Activated CD8-positive, alpha-beta memory T cell treated with anti-CD3 and anti-CD28 coated beads for 4 hours (primary cell): ENCODE measurements at places on chromosomes 12 and 14.

DNA sequence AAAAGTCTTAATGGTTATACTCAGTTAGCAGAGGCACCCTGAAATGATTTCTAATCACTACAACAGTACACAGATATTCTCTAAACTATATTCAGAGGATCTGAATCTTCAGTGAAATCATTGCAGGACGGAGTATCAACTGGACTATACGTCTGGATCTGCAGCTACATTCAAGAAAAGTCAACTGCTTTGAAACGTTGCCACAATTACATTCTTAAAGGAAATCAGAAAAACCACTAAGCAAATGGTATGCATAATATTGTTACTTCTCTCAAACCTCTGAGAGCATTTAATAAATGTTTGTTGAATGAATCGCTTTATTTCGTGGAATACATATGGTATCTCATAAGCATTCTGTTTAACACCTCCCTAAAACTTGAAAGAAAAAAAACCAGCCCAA, 67.4 kb downstream of the MED13L start:
- no peak for DNase-seq

DNA sequence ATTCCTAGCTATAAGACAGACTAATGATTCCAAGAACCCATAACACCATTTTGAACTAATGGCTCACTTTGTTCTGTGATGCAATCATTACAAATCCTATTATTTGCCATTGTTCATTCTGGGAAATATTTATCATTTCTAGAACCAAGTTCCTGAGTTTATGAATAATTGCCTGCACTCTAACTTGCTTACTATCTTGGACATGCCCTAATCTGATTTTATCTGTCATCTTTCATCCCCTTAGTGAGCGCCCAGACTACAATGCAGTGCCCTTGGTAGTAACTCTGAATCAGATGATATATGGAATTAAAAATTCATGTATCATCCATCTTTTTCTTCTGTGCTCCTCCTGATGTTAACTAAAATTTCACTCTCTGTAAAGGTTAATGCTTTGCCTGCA, 703.1 kb upstream of the MDGA2 start:
- no peak for DNase-seq

GRCh38 chr14:103260629-103261124, 73.4 kb upstream of the EIF5 start:
- DNase-seq = no peak

DNA sequence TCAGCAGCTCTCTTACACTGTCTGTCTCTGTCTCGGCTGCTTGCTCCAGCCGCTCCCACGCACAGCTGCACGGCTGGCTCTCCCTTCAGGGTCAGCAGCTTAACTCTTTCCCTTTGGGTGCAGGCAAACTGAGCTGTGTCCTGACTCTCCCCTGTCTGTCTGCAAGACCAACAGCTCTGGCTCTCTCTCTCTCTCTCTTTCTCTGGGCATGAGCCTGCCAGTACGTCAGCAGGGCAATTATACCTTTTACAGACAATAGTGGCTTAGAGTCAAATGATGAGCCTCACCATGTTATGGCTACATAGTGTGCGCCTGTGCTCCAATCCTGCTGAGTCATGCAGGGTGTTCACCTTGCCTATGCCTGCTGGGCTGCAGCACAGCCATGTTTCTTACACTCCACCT, 120.5 kb upstream of the DDHD1 start:
- DNase-seq = no peak

GRCh38 chr12:50252977-50253602, 30.2 kb downstream of the LIMA1 start:
- DNase-seq = no peak

GRCh38 chr12:102232446-102232845, 34.8 kb upstream of the PMCH start:
- DNase-seq = no peak

DNA sequence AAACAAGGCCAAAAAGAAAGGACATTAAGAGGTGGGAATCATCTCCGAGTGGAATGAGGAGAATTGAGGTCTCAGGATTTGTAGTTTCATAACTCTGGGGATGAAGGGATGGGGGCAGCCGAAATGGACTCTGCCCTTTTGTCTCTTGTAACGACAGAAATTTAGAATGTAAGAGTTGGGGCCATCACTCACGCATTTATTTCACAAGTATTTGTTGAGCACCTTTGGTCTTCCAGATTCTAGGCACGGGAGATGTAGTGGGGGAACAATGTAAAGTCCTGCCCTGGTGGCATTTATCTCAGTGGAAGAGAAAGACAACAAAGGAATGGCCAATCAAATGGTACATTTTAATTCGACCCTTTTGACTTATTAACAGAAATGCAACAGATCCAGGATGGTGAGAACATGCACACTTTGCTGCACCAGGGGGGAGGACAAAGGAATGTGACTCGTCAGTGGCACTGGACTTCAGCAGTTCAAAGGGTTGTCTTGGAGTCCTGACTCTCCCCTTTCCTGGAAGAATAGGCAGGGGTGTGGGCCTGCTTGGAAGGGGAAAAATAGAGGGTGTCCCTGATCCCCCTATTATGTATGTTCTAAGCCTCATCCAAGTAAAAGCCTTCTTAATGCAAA, 102.0 kb downstream of the TMEM30B start:
- no peak for DNase-seq

DNA sequence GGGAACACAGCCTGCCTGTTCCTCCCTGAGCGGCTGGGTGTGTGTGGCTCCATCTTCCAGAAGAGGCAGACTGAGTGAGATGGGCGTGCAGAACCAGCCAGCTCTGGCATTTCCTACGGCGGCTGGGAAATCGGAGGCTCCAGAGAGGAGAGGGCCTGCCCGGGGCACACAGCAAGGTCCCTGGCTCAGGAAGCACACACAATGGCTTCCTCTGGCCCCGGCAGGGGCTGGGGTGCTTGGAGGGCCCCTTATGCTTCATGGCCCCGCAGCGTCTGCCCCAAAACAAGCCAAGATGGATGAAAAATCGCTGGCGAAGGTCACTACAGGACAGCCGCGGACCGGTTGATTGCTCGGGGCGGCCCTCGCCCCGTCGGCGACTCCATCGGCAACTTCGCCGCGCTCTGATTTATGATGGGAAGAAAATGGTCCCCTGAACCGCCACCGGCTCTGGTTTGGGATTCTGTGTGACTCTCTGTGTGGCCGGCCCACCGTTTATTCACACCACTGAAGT, 191.5 kb upstream of the C14orf180 start:
- no peak for DNase-seq
